ENCODE measurements at places on chromosomes 6 and 20. TPM values are rescaled to one million over a fixed set of nuclear protein-coding genes. Genes with fewer than 3 reads are reported as not detected.

- no peak for DNase-seq
These were observed 101.9 kb downstream of the LIN28B start for GRCh38 chr6:105058846-105059245.

DNA sequence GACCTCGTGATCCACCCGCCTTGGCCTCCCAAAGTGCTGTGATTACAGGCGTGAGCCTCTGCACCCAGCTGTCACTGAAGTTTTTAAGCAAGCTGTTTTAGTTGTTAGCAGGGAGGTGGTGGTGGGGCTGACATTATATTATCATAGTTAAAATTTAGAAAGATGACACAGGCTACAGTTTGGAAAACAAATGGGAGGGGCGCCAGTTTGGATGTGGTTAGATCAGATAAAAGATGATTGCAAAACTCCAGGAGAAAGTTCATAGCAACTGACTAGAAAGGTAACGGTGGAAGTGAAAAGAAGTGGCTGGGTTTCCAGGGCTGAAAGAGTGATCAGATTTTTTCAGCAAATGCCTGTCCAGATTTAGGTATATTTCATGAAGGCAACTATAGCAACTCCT, 311.9 kb upstream of the CITED2 start:
- DNase-seq = peak; percentile 71

- DNase-seq = no peak
These were observed 16.1 kb upstream of the CALHM6 start for GRCh38 chr6:116445102-116445501.

DNA sequence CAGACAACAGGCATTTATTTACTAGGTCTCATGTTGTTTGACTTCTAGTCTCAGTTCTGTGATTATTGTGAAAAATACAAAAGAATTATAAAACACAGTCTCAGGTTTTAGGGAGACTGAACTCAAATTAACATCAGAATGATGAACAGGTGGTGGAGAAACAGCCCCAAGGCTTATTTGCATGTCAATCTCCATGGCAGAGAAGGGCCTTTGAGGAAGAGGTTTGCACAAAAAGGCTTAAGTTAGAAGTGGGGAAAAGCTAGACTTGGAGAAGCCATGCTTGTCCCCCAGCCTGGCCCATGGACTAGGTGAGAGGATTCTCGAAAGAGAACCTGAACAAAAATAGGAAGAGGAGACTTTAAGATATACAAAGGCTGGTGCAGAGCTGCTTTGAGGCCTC, 183.3 kb downstream of the EDN1 start:
- DNase-seq = no peak

GRCh38 chr6:37731888-37732287, 34.2 kb upstream of the MDGA1 start:
- DNase-seq = no peak

DNA sequence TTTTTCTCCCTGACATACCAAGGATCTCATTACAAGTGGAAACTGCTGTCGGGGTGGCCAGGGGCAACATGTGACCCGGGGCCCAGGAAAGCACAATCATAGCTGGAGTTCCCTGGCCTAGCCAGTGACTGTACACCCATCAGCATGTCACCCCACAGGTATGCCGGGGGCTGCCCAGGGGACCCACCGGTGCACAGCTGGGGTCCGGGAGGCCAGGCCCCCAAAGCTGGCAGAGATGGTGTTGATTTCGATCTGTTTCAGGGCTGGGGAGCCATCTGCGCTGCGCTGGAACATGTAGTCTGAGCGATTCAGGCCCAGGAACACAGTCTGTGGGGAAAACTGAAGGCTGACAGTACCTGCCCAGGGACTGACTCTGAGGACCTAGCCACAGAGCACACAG, 13.3 kb downstream of the GSS start:
- DNase-seq = peak; percentile 52

DNA sequence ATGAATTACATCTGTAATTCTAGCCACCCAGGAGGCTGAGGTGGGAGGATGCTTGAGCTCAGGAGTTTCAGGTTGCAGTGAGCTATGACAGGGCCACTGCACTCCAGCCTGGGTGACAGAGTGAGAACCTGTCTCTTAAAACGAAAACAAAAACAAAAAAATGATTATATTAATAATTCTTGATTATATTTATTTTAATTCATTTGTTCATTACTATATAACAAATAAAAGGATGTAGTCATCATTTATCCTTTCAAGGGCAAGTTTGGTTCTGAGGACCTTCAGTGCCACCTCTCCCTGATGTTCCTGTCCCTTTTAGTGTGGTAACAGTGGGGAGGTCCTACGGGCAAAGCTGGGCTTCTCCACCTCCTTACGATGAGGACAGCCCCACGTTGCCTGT, 167.1 kb upstream of the SCGN start:
- no peak for DNase-seq

DNA sequence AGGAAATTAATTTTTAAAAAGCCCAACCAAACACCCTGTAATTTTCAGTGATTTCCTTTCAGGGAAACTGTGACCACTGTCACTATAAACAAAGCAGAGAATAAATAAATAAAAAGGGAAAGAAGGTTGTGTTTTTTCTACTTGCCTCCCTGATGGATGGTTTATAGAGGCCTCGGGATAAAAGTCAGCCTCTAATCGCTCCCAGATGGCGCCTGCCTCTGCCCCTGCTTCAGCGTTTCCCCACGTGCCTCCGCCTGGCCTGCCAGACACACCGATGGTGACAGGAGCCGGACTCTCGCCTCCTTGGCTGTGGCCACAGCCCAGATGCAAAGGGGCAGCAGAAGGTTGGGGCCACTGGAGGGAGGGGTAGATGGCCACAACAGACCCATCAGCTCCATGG, 327.7 kb downstream of the CDC5L start:
- DNase-seq = no peak

DNA sequence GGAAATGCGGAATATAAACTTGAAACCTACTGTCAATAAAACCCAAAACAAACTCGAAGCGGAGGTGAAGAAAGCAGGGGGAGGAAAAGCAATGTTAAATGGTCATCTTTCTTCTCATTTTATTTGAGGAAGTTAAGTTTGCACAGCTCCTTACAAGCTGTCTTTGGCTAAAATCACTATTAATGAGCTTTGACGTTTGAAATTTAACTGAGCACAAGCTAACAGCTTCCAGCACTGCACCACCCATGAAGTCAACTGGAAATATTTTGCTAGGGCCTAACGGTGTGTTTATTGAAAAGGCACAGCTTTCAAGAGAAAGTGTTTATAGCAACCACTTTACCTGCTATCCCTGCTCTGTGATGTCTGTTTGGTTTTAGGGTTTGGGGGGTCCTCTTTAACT, 103.8 kb downstream of the PKHD1 start:
- DNase-seq = no peak

GRCh38 chr6:37727996-37728395, 30.3 kb upstream of the MDGA1 start:
- DNase-seq = no peak

- DNase-seq = peak; percentile 72
These were observed 417 bp downstream of the VAPB start for GRCh38 chr20:58389324-58389967.

DNA sequence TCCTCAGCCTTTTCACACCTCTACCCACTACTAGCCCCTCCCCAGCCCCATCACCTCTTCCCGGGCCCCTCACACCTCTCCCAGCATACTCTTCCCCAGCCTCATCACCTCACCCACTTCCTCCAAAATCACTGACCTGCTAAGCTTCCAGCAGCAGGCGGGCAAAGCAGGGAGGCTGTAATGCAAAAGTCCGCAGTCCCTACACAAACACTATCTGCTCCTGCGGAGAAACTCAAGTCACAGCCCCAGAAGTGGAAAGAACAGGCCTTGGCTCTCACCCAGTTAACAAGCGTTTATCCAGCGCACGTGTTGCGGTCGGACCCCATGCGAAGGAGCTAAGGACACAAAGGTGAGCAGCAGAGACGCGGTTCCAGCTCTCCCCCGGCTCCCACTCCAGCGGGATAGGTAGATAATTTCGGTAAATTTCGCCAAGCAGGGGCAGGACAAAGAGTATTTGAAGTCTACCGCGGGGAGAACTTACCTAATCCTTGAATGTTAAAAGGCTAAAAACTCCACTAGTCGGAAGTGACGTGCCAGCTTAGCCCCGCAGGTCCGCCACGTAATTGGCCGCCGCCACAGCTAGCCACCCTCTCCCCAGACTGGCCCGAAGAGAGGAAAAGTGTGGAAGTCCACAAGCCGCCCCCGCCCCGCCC, 728 bp upstream of the TRIM39 start:
- DNase-seq = peak; percentile 90

DNA sequence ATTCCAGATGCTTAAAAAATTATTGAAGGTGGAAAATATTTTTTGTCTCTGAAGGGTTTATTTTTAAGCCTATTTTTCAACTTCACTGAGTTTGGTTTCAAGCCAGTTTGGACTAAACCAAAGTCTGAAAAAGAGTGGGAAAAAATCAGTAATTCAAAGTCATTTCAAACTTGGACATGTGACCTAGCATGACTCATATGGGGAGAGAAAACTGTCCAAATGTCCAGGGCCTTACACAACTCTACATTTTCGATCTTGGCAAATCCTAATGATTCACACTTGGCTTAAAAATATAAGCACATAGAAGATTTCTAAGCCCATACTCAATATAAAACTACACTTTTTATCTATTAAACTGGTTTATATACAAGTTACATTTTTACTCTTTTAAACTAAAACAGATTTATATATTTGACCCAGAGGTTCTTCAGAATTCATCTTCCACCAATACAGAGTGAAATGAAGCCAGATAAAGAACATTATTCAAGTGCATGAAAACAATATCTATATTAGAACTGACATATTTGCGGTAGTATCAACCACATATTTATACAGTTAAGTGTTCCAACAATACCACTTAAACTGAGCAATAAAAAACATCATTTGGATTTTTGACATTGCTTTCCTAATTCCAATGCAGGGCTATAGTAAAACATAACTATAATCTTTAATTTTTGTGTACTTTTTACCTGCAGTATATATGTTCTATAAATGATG, 110.3 kb upstream of the TCF21 start:
- no peak for DNase-seq

DNA sequence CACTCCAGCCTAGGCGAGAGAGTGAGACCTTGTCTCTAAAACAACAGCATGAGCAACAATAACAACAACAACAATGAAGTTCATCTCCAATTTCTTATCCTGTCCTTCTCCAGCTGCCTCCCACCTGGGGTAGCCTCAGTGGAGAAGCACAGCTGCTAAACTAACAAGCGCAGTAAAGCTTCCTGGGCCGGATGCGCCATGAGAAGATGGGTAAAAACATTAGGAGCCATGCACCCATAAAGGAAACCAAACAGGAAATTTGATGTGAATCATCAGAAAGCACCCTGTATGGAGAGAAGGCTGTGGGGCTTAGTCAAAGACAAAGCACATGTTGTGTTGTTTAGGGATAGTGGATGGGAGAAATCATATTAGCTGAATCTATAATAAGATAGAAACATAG, 61.1 kb upstream of the CCN6 start:
- no peak for DNase-seq

GRCh38 chr20:45735552-45735951, 13.4 kb downstream of the SPINT4 start:
- no peak for DNase-seq

DNA sequence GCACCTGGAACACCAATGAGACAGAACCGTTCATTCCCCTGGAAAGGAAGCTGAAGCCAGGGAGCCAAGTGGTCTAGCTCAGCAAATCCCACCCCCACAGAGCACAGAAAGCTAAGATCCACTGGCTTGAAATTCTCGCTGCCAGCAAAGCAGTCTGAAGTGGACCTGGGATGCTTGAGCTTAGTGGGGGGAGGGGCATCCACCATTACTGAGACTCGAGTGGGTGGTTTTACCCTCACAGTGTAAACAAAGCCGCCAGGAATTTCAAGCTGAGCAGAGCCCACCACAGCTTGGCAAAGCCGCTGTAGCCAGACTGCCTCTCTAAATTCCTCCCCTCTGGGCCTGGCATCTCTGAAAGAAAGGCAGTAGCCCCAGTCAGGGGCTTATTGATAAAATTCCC, 53.1 kb downstream of the KIF16B start:
- no peak for DNase-seq

DNA sequence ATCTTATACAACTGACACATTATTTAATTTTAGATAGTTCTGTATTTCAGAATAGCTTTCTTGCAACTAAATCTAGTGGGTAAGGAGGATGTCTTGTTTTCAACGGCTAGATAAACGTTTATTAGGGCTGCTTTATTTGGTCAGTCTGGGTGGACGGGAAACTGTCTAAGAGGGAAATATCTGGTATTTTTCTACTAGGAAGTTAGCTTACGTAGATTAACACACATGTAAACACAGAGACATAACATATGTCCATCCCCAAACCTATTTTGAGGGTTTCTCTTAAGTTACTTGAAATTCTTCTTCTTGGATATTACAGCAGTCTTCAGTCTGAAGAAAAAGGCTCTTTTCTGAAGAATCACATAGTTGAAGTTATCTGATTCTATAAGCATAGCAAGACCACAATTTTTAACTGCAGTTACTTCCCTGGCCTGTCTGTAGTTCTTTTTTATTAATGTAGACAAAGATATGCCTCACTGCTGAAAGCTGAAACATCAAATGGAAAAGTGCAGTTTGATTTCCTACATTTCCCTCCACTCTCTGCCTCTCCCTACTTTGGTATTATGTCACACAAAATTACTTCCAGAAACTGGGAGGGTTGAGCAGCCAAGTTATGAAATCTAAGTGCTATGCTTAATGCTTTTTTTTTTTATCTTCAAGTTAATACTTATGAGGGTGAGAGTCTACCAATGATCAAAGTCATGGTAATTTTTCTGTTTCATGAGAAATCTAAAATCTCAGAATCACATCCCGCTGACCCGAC, 37.4 kb downstream of the PLAGL1 start:
- no peak for DNase-seq

GRCh38 chr6:145863988-145864616, 49.5 kb upstream of the FBXO30 start:
- no peak for DNase-seq

GRCh38 chr20:22460231-22460630, 124.1 kb downstream of the FOXA2 start:
- DNase-seq = no peak

DNA sequence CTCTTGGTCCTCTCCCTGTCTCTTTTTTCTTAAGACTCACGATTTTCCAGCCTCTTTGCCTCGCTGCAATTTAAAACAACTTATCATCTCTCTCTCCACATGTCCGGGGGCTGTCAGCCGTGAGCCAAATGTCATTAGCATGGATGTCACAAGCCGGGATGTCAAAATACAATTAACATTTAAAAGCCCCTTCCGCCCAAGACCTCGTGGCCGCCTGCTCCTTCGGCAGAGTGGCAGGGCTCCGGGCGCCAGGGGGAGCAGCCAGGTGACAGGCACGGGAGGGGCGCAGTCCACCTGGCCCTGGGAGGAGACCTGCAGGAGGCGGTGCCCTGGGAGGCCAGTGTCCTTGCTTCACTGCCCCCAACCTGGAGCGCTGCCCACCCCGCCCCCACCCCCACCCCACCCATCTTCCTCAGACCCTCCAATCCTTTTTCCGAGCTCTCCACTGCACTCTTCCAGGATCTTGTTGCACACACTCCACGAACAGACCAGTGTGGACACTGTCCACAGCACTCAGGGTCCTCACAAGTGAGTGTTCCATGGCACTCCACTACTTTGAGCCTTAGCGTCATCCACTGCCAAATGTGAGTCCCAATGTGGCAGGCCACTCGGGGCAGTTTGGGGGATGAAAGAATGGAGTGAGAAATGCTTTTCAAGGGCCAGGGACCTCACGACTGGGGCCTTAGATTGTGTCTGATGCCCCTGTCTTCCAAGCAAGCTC, 5.6 kb upstream of the GRM4 start:
- DNase-seq = peak; percentile 50

The GINS1 gene
- polyA plus RNA-seq = 4.2 TPM

The PAK5 gene
- polyA plus RNA-seq = not detected

The PPARD gene
- polyA plus RNA-seq = 22.8 TPM

The EEF1A2 gene
- polyA plus RNA-seq = 4.2 TPM

The LY6G5B gene
- not detected for polyA plus RNA-seq

The SH3BGRL2 gene
- 115 TPM for polyA plus RNA-seq

The AURKA gene
- 22.2 TPM for polyA plus RNA-seq
